ENCODE measurements at places on chromosomes 3 and 15.

- DNase-seq, result no peak
Measured at GRCh38 chr15:21262851-21263425, 177.4 kb downstream of the POTEB3 start.

DNA sequence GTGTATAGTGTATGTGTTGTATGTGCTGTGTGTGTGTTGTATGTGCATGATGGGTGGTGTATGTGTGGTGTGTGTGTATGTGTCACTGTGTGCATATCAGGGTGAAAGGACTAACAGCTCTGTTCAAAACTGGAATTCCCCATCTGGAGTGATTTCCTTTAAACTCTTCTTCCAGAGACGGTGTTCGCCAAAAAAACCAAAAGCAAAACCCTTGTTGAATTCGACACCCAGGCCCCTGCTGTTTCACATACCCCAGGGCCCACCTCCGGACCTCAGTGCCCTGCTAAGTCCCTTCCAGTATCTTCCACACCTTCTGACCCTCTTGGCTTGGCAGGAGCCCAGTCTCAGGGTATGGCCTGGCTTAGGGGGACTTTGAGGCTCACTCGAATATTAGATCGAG is 44.9 kb upstream of the SEC13 start:
- DNase-seq, result no peak

DNA sequence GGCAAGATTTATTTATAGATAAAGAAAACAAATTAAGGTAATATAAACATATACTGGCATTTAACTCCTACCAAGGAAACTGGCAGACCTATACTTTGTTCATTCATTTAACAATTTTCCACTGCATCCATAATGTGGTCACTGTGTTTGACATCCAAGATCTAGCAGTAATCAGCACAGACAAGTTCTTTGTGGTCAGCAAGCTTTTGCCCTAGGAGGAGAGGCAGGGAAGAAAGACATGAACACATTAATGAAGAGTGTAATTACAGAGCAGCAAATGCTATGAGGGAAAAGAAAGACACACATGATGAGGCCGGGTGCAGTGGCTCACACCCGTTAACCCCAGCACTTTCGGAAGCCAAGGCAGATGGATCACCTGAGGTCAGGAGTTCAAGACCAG is 34.4 kb downstream of the SUCLG2 start:
- DNase-seq, result no peak

GRCh38 chr3:186633481-186633880 is 6.7 kb upstream of the FETUB start:
- DNase-seq, result no peak

- DNase-seq, result no peak
Measured at GRCh38 chr15:70775160-70775559, 11.8 kb upstream of the UACA start.

All from stimulated activated naive CD4-positive, alpha-beta T cell treated with Interleukin-2 at 50 U/mL for 16 hours (primary cell).